Mucosa of descending colon (tissue), 3 donors: ENCODE measurements at places on chromosomes 2 and 18. TPM values are rescaled to one million over a fixed set of nuclear protein-coding genes. Genes with fewer than 3 reads are reported as not detected.

- no peak for DNase-seq
These were observed 170.2 kb downstream of the TPGS2 start for GRCh38 chr18:36658611-36659010.

GRCh38 chr2:216799873-216800431 is 59.9 kb downstream of the TNP1 start:
- no peak for DNase-seq

DNA sequence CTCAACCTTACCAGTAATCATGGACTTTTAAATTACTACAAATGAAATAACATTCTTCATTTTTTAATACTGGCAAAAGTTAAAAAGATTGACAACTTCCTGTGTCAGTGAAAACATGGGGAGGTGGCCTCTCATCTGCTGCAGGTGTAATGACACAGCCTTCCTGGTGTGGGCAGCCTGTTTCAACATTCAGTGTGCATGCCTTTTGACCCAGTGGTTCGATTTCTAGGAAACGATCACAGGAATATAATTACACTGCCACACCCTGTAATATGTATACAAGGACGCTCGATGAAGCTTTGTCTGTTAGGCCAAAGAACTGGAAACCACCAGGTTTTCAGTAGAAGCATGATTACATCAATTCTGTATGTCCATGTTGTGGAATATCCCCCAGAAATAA is 68.7 kb downstream of the MTHFD2 start:
- peak; percentile 83 for DNase-seq

DNA sequence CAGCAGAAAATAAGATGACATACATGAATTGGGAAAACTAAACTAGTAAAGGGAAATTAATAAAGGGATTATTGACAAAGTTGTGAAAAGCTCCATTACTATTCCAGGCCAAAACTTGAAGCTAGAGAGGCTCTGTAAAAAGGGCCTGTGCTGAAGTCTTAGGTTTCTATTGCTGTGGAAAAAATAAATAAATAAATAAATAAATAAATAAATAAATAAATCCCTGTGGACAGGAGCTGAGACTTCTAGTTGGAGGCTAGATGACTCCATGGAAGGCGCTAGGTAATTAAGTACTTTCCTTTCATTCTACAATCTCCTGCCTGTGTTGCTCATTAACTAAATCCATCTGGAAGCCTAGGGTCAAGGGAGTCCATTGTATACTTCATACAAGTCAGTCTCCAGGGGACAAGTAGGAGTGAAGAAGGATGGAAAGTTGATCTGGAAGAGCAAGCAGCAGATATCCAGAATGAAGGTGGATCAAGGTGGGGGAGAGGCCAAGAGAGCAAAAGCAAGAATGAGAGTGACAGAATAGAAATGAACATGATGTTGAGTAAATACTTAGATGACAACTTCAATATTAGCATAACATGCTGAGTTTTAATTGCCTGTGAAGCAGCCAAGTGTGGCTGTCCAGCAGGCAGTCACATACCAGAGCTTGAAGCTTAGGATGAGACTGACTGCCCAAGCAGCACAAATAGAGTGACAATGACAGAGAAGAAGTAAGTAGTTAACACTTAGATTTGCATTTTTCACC is 26.2 kb upstream of the CCNT2 start:
- DNase-seq = no peak

DNA sequence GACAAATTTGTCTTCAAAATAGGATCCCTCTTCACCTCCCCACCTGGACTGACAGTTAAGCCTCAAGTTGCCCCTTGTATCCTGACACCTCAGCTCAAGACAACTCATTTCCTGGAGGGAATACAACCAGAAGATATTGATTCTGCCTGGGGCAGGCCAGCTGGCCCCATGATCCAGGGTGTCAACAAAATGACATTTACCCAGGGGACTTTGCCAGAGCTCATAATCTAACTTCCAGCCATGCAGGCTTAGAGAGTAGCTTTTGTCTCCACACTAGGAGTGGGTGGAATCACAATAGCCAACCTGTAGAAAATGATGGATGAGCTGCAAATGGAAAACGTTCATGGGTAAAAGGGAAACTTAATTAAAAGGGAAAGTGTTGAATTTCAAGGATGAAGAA is 220.1 kb upstream of the DPP10 start:
- DNase-seq = no peak

Gene EN1
- not detected for total RNA-seq

DNA sequence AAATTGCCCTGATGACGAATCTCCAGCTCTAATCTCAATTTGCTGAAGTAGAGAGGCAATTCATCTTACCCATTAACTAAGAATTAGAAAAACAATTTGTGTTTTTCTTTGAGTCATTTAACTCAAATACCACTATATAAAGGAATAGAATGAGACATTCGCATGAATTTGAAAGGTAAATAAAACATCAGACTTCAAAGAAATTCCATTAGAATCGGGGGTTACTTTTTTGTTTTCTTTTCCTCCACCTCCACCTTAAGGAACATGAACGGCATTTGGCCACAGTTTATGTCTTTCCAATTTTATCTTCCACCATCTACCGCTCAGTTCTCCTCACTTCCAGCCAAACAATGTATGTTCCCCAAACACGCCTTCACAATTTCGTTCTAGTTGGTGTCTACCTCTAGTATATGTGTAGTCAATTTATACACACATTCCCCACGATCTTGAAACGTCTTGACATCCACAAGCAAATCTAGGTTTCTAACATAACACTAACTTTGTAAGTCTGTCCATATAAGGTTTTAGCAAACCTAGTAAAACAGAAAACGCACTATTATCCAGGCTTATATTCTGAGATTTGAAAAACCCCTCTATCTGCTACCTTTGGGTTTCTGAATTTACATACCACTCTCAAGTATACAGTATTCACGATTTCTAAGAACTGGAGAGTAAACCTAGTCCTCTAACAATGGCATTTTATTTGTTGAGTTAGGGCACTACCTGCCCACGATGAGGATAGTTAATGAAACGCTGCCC is 1.2 kb upstream of the SMCHD1 start:
- no peak for DNase-seq

GRCh38 chr18:22542406-22542835 is 124.7 kb upstream of the CTAGE1 start:
- no peak for DNase-seq

Gene TMEM247
- not detected for total RNA-seq

Gene SUMO1
- total RNA-seq = 75.5 TPM

- peak; percentile 51 for DNase-seq
These were observed 23.7 kb downstream of the FAM178B start for GRCh38 chr2:96962567-96963203.

Gene BOLL
- not detected for total RNA-seq

DNA sequence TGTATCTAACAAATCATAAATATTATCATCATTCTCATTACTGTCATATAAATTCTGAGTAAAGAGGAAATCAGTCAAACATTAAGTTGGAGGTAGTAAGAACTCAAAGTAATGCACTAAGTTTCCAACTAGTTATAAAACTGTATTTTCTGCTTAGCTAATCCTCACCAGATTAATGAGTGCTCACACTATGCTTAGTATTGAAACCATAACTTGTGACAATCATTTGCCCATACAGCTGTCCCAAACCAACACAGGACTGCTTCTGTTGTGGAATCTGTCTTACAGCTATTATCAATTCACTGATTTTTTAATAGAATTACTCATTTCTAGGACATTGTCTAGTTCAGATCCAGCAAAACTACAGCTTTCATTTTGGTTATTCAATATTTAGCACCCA is 41.5 kb upstream of the TANK start:
- no peak for DNase-seq

DNA sequence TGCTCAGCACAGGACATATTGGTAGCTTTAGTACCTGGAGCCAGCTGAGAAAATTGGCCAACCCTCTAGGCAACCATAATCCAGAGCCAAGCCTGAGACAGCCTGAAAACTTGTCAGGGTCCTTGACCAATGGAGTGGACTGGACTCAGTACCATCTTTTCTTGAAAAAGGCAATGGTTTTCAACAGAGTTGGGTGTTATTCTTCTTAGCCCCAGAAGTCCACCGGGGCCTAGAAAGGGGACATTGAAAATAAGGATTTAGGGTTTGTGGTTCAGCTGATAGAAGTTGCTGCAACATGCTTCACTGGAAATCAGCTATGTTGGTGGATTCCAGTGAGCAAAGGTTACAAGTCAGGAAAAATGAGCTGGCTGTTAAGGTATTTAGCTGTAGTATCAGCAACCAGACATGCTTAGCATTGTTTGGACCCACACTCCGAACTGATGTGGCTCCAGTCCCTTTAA is 22.1 kb upstream of the CNOT11 start:
- no peak for DNase-seq

DNA sequence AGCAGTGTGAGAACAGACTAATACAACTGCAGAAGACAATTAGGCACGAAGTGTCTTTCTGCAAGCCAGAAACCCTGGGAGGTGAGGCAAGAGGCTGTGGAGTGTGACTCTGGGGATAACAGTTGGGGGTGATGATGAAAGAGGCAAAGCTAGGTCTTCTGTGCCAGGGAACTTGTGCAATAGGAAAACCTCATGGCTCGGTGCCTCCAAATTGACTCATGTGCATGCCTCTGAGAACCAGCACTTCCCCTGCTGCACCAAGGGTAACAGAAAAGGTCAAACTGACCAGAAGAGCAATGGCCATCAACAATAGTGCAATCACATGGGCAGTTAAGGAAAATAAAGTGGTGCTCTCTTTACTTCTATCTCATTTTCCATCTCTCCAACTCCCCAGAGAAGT is 136.4 kb downstream of the SCG2 start:
- no peak for DNase-seq

- DNase-seq = no peak
These were observed 143.7 kb upstream of the RPRM start for GRCh38 chr2:153622285-153622684.

DNA sequence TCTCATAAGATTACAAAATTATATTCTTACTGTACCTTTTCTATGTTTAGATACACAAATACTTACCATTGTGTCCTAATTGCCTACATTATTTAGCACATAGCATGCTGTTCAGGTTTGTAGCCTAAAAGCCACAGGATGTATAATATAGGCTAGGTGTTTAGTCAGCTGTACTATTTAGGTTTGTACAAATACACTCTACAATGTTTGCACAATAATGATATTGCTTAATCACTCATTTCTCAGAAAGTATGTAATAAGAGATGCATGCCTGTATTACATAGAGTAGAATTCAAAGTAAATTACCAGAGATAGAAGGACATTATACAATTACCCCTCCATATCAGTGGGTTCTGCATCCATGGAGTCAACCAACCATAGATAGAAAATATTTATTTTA is 201.1 kb upstream of the COL3A1 start:
- DNase-seq = no peak

Gene GALNT3
- total RNA-seq = 33.4 TPM
